Osteoblast (primary cell): ENCODE measurements at places on chromosomes 16 and 17. TPM values are rescaled to one million over a fixed set of nuclear protein-coding genes. Genes with fewer than 3 reads are reported as not detected.

DNA sequence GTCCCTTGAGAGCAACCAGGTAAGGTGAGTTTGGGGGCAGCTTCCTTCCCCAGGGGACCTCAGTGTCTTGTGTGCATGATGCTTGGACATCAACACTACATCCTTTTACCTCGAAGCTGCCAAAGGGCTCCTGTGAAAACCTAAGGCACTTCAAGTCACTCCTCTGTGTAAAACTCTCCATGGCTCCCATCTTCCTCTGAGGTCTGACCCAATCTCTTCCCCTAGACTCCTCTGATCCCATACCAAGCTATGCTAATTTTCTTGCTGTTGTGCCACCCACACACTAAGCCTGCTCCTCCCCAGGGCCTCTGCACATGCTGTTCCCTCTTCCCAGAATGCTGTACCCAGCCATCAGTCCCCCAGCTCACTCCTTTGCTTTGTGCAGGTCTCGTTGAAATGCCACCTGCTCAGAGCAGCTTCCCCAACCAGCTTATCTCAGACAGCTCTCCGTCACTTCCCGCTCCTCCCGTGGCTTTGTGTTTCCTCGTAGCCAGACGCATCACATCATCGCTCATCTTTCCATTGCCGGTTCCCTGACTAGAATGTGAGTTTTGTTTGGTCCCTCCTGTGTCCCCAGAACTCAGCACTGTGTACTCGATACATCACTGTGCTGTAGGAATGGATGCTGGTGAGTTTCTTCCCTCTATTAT, 78.4 kb downstream of the CNGB1 start:
- H3K4me1 ChIP-seq, result peaks cover 49% of the 10 kb centered on the region
- peak overlapping the region; percentile 88 for H3K27ac ChIP-seq
- DNase-seq, result no peak
- peaks cover 19% of the 10 kb centered on the region for H3K27me3 ChIP-seq
- H3K36me3 ChIP-seq, result no peaks in the 10 kb centered on the region

DNA sequence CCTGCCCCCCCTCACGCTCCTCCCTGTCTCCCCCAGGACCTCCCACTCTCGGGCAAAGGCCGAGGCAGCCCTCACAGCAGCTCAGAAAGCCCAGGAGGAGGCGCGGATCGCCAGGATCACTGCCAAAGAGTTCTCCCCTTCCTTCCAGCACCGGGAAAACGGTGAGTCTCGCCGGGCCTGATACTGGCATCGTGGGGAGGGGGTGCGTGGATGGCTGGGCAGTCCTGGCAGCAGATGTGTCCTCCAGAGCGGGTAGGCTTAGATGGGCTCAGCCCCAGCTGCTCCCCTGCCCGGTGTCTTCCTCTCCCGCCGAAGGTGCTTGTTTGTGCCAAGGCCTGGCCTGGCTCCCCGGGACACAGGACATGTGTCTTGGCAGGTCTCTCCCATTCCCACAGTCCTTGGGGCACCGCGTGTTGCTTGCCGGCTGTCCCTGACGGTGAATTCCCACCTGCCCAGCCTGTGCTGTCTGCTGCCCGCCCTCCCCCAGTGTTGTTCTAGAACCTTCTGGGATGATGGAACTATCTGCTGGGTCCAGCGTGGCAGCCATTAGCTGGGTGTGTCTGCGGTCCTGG, 81.6 kb downstream of the KLHDC4 start:
- peaks cover 8% of the 10 kb centered on the region for H3K4me1 ChIP-seq
- no peaks in the 10 kb centered on the region for H3K36me3 ChIP-seq

DNA sequence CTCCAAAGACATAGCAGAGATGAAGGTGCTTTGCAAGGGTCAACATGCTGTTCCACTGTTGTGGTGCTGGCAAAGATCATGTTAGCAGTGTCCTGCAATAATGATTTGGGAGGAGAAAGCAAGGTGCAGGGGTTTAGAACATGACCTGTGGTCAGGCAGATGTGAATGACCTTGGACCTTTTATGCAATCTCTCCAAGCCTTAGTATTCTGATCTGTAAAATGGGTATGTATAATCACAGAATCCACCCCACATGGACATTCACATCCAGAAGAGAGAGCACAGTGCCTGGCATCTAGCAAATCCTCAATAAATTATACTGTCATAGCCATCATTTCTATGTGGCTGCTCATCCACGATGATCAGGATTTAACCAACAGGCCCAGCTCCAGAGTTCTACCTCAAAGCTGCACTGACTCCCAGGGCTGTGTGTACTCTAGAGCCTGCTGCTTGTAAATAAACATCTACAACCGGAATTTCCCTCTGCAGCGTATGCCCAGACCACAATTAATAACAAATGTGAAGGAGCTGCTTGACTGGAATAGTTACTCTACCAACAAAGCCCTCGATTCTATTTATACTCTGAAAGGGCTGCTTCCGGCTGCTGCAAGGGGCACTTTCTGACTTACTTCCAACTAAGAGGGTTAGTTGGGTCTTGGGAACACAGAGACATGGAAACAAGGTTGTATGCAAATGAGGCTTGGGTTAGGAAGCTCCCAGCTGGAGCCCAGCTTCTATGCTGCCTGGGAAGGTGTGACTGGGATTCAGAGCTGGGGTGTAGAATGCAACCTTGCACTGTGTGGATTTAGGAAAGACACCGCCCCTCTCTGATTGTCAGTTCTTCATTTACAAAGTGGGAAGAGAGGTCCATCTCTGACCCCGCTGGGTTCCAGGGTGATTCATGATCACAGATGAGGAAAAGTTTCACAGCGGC, 265.2 kb downstream of the XYLT1 start:
- H3K4me3 ChIP-seq, result no peak overlapping the region
- H3K36me3 ChIP-seq, result no peaks in the 10 kb centered on the region
- no peak overlapping the region for H3K27ac ChIP-seq
- H3K4me1 ChIP-seq, result no peaks in the 10 kb centered on the region
- no peaks in the 10 kb centered on the region for H3K27me3 ChIP-seq

PPL gene
- total RNA-seq, result 24.2 and 27.1 TPM in 2 replicates

OR2C1 gene
- 0.29 TPM in 1 of 2 replicates, not detected in the other for total RNA-seq

TBC1D3 gene
- total RNA-seq, result not detected in 2 replicates

ANKRD13B gene
- total RNA-seq, result 13.0 and 18.5 TPM in 2 replicates

GRCh38 chr17:19613979-19614378, 34.6 kb upstream of the ALDH3A2 start:
- no peak overlapping the region for H3K4me3 ChIP-seq
- H3K36me3 ChIP-seq, result no peaks in the 10 kb centered on the region
- DNase-seq, result no peak
- no peaks in the 10 kb centered on the region for H3K27me3 ChIP-seq
- no peak overlapping the region for H3K27ac ChIP-seq

DNA sequence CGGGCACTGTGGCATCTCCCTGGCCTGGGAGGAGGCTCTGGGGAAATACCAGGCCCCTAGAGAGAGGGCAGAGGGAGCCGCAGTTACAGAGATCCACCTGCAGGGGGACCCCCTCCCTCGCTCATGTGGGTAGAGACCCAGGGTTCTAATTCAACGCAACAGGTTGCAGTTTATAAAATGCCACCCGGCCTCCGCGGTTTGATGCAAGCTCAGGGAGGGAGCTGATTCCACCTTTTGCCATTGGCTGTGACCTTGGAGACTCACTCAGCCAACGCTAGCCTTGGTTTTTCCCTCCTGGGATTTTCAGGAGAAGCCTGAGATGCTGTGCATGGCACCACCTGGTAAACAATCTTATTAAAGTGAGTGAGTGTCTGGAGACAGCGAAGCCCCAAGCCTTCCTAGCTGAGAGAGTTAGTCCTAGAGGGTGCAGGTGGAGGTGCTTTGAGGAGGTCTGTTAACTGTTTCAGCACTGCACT, 12.1 kb downstream of the TTLL6 start:
- peak; percentile 92 for DNase-seq
- H3K27me3 ChIP-seq, result peaks cover 18% of the 10 kb centered on the region
- no peak overlapping the region for H3K4me3 ChIP-seq
- no peaks in the 10 kb centered on the region for H3K4me1 ChIP-seq

KRTAP3-1 gene
- total RNA-seq, result not detected in 2 replicates

TPSB2 gene
- total RNA-seq, result not detected in 2 replicates

DNA sequence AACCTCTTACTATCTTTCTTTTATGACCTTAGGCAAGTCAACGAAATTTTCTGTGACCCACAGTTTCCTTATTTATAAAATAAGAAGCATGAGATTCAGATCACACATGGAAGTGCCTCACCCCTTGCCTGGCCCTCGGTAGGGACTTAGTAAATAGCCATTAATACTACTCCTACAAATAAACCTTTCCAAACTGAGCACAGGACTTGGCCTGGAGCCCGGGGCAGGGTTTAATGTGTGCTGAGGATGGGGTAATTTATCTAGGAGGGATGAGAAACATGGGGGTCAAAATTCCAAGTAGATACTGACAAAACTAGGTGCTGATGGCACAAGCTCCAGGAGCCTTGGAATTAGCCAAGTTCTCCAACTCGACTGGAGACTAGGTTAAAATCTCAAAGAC, 35.0 kb downstream of the PITPNC1 start:
- H3K27ac ChIP-seq, result no peak overlapping the region
- H3K4me3 ChIP-seq, result no peak overlapping the region
- H3K36me3 ChIP-seq, result no peaks in the 10 kb centered on the region
- DNase-seq, result no peak

DRC3 gene
- total RNA-seq, result 1.8 and 2.9 TPM in 2 replicates

TP53 gene
- 63.9 and 71.3 TPM in 2 replicates for total RNA-seq

ESRP2 gene
- total RNA-seq, result under 0.01 TPM in 1 of 2 replicates, not detected in the other

DNA sequence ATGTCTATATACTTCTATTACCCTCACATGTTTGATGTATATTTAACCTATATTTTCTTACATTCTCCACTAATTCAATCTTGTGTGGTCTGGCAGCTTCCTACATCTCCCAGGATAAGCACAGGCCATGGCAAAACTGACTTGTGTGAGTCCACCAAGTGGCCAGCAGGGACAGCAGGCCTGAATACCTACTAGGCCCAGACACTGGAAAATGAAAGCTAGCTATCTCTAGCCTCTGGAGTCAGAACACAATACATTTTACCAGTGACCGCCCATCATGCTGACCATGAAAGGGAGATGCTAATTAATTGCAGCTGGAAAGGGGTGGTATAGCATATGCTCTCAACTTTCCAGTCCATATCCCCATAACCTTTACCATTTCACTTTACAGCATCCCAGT, 132.3 kb downstream of the PCTP start:
- H3K36me3 ChIP-seq, result no peaks in the 10 kb centered on the region
- DNase-seq, result no peak
- H3K27me3 ChIP-seq, result no peaks in the 10 kb centered on the region

GRCh38 chr16:617855-618254, 12.9 kb upstream of the WFIKKN1 start:
- H3K4me3 ChIP-seq, result no peak overlapping the region
- no peaks in the 10 kb centered on the region for H3K27me3 ChIP-seq
- H3K27ac ChIP-seq, result no peak overlapping the region
- DNase-seq, result peak; percentile 70

CA5A gene
- total RNA-seq, result not detected in 2 replicates

DNA sequence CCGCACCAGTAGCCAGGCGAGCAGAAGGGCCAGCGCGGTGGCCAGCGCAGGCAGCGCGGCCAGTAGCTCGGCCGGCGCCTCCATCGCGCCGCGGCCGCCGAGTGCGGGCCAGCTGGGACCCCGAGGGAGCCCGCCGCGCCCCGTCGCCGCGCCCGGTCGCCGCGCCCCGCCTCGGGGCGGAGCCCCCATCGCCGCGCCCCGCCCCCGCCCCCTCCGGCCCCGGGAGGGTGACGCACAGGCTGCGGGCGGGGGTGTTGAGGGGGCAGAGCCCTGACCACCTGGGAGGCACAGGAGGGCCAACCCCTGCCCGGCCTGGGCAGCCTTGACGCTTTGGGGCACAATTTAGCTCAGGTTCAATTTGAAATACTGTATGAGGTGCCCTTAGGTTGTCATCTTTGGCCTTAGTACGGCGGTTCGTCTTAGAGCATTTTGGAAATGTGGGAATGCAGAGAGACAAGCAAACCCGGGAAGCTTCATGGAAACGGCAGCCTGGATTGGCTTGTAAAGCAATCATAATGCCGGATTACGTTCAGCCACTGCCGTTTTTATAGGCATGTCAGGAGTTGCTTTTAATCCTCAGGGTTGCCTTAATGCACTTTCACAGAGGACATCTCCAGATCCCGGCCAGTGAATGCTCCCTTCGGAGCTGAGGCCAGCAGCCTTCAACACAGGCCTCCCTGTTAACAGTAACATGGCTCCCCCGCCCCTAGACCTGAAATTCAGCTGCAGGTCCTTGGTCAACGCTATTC, at the start of gene MXRA7:
Gene MXRA7 (minus strand): TSS at position 103 of the 749 bp plus-strand sequence. CDS start 19 bp downstream, at position 84.
- peak within 1 kb of the TSS; percentile 85 for H3K4me3 ChIP-seq
- peak; percentile 97 for DNase-seq
- H3K27ac ChIP-seq, result peak within 1 kb of the TSS; percentile 99
- peaks cover 44% of the 10 kb centered on the region for H3K4me1 ChIP-seq

GRCh38 chr16:57255686-57256415, 10.8 kb downstream of the ARL2BP start:
- peaks cover 29% of the 10 kb centered on the region for H3K36me3 ChIP-seq
- H3K27me3 ChIP-seq, result no peaks in the 10 kb centered on the region
- peak; percentile 41 for DNase-seq
- H3K4me1 ChIP-seq, result peaks cover 4% of the 10 kb centered on the region

DNA sequence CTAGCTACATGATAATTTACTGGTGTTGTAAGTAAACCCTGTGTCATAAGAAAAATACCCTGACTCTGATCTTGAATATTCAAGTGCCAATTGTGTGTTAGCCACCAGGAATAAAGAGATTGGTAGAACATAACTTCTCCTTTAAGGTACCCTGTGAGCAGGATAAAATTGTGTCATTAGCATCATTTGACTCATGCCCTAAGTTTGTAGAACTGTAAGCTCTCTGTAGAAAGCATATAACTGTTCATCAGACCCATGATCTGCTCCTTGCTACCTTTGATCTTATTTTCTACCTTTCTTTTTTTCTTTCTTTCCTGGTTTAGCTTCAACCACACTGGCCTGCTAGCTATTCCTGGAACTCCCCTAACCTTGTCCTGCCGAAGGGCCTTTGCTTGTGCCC, 35.8 kb downstream of the PTRH2 start:
- H3K27me3 ChIP-seq, result no peaks in the 10 kb centered on the region
- peaks cover 45% of the 10 kb centered on the region for H3K4me1 ChIP-seq
- H3K27ac ChIP-seq, result peak overlapping the region; percentile 29

DNA sequence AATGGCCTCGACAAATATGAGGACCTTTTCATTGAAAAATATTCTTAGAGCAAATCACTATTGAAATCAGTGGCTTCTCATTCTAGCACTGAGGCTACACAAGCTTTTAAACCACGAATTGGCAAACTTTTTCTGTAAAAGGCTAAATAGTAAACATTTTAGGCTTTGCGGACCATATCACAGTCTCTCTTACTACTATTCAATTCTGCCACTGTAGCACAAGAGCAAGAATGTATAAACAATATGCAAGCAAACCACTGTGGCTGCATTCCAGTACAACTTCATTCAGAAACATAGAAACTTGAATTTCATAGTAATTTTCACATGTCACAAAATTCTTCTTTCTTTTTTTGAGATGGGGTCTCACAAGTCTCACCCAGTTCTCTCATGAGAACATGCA, 49.1 kb downstream of the PHLPP2 start:
- no peak overlapping the region for H3K27ac ChIP-seq
- H3K4me1 ChIP-seq, result peaks cover 3% of the 10 kb centered on the region
- H3K27me3 ChIP-seq, result no peaks in the 10 kb centered on the region
- no peak for DNase-seq
- H3K36me3 ChIP-seq, result peaks cover 53% of the 10 kb centered on the region

- no peaks in the 10 kb centered on the region for H3K4me1 ChIP-seq
- no peak overlapping the region for H3K4me3 ChIP-seq
- no peaks in the 10 kb centered on the region for H3K27me3 ChIP-seq
Observed at GRCh38 chr17:46759141-46759540, 59.4 kb downstream of the WNT3 start.

- H3K4me1 ChIP-seq, result peaks cover 47% of the 10 kb centered on the region
- no peak for DNase-seq
- peak overlapping the region; percentile 78 for H3K4me3 ChIP-seq
- H3K36me3 ChIP-seq, result peaks cover 17% of the 10 kb centered on the region
- no peaks in the 10 kb centered on the region for H3K27me3 ChIP-seq
- peak overlapping the region; percentile 80 for H3K27ac ChIP-seq
Observed at GRCh38 chr16:19115148-19116021, 1.6 kb downstream of the ITPRIPL2 start.
